ENCODE measurements at places on chromosomes 2 and 18. TPM values are rescaled to one million over a fixed set of nuclear protein-coding genes. Genes with fewer than 3 reads are reported as not detected.

DNA sequence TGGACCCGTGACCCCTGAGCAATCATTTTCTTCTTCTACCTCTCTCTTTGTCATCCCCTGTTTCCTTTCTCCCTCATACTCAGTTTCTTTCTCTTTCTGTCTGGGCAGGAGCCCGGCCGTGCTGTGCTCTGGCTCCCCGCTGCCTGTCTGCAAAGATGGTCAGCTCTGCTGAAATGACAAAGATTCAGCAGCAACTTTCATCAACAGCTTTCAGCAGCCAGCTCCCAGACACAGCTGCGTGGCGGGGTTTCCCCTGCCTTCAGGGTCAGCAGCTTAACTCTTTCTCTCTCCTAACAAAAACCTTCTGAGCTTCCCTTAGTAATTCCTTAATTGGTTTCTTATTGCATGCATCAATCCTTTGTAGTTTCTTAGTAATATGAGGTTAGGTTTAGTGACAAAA, 1234.4 kb downstream of the CNTNAP5 start:
- no peak for DNase-seq

GRCh38 chr2:44075541-44075940, 79.8 kb upstream of the LRPPRC start:
- no peak for DNase-seq

DNA sequence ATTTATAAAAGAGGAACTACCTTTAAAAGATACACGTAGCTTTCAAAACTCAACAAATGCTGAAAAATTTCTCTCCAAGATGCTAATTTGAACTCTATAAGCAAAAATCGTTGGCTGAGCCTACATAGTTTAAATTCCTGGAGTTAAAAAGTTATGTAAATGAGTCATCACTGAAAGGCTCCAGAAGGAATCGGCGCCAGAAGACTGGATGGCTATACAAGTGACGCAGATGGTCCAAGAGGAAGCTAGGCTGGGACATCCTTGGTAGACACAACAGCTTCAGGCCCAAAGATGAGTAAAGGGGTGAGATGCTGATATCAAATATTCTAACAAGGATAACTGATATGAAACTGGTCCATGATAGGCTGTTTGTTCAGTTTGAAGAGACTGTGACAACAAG, 22.8 kb upstream of the DNAH6 start:
- DNase-seq, result no peak

DNA sequence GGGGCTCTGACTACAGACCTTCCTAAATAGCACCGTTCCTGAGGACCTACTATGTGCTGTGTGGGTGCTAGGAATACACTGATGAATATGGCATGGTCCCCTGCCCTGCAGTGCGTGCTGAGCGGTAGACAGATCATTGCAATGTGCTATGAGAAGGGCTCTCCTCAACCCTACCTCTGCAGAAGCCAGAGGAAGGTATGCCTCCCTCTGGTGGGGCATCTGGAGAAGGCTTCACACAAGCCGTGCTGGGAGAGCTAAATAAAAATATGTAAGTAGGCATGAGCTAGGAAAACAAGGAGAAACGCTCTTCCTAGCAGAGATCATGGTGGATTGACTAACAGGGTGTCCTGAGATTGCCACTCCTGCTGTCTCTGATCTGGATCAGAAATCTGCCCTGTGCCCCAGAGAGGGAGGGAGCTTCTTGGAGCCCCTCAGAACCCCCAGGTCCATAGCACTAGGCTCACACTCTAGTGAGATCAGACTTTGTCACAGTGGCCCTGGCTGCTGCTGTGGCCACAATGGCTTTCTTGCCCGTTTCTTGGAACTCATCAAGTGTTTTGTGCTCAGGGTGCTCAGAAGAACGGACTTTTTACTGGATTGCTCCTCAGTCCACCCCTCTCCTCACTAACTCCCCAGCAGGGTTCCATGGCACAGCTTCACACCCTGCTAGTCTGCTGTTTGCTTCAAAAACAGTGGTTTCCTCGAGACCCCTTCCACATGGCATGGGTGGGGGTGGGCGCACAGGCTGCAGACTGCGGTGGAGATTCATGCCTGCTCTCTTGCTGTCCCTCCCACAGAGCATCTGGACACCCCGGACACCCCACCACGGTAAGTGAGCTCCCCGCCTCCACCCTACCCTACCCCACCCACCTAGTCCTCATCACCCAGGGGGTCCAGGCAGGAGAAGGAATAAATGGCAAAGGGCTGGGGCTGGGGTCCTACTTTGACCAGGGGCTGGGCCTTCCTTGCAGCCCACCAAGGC, 14.2 kb downstream of the SIGLEC15 start:
- DNase-seq, result peak; percentile 52

DNA sequence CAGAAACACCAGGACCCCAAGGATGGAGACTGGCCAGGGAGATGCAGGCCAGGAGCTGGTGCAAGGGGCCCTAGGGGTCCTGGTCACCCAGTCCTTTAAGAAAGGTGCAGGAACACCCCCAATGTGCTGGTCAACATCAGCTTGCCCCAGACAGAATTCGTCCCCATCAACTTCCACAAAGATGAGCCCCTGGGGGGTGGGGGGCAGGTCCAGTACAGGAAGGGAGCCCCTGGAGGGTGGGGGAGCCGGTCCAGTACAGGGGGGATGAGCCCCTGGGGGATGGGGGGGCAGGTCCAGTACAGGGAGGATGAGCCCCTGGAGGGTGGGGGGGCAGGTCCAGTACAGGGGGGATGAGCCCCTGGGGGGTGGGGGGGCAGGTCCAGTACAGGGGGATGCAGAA, 160.7 kb upstream of the SALL3 start:
- no peak for DNase-seq

- DNase-seq, result no peak
Observed at GRCh38 chr18:56649996-56650395, 1.2 kb upstream of the WDR7 start.

DNA sequence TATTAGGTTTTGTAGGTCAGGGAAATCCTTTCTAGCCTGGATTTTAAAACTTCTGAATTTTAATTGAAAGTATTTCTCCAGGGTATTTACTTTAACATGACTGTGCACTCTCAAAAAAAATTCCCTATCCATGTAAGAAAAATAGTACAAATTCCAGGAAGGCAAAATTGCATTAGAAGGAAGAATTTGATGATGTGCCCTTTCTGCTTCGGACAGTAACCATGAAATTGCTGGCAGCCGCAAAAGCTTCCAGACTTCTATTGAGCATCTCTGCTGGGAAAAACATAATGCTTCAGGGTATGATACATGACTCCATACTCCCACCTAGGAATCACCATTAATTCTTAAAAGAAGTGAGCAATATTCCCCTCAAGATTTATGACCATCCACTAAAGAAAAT, 17.2 kb upstream of the KLF7 start:
- no peak for DNase-seq

GRCh38 chr2:17544256-17544655, 3.8 kb downstream of the VSNL1 start:
- no peak for DNase-seq

- DNase-seq, result no peak
Observed at GRCh38 chr2:173860082-173860481, 105.1 kb downstream of the SP3 start.

DNA sequence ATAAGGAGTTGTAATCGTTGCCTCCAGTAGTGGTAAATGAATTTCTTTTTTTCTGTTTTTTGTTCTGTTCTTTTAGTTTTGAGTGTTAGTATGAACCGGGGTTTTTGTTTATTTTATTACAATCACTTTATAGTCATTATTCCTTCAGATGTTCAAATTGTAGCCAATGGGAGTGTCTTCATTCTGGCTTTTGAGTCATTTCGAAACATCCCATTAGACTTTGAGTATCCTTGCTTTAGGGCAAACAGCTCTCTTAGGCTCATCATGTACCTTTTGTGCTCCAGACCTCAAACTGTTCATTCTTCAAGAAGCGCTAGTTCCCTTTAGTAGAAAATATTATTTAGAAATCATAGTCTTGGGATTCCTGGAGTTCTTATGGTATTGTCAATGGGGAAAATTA, 54.2 kb upstream of the PAX3 start:
- DNase-seq, result no peak

DNA sequence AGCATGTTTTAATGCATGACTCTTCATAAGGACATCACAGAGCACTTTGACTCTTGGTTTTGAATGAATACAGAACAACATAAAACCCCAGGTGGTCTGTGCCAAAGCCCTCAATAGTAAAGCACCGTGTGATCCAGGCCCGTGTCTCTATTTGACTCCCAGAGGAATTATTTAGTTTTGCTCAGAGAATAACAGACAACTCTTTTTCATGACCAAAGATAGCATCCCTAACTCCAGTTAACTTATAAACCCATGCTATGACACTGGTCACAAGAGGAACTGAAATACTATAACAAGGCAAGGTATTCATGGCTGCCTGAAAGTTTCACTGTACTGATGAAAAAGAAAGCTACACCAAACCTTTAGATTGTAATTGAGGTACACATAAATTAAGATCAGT, 128.4 kb downstream of the IKZF2 start:
- DNase-seq, result no peak

DNA sequence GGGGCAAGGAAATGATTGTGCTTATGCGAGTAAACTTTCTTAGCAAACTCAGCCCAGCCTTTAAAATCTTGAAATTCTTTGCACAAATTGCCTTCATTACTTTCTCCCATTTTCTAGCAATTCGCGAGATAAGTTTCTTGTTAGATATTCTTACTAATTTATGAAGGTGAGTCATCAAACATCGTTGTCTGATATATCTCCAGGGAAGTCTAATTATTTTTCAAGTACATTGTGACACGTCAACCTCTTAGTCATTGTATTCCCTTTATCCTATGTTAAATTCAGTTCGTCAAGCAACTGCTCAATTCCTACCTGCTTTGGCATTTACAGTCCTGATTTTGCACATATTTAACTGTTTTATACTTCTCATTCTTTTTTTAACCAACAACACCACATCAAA, 854.5 kb upstream of the CRIM1 start:
- no peak for DNase-seq

The KIF1A gene
- 1.1 TPM for total RNA-seq

The PROM2 gene
- total RNA-seq, result 53.6 TPM

Data from Peyer's patch (tissue), 4 donors.